ENCODE measurements at places on chromosomes 4 and X. TPM values are rescaled to one million over a fixed set of nuclear protein-coding genes. Genes with fewer than 3 reads are reported as not detected.

RBM47 gene
- total RNA-seq: 124 TPM

IL13RA1 gene
- total RNA-seq: 37.7 TPM

HPF1 gene
- 5.7 TPM for total RNA-seq

CT45A3 gene
- total RNA-seq: not detected

MAGEC2 gene
- not detected for total RNA-seq

ACE2 gene
- total RNA-seq: 1.2 TPM

ERAS gene
- total RNA-seq: not detected

SPP1 gene
- 9.0 TPM for total RNA-seq

GPR173 gene
- total RNA-seq: not detected

BMP3 gene
- 2.3 TPM for total RNA-seq

GAGE2A gene
- not detected for total RNA-seq

ZNF157 gene
- not detected for total RNA-seq

TMEM271 gene
- not detected for total RNA-seq

MAGEB5 gene
- not detected for total RNA-seq

COL4A5 gene
- total RNA-seq: 160 TPM

SMS gene
- total RNA-seq: 75.8 TPM

GRCh38 chrX:28177202-28177601 lies 196.0 kb upstream of the DCAF8L1 start:
- H3K27me3 ChIP-seq: no peaks in the 10 kb centered on the region
- H3K4me3 ChIP-seq: no peak overlapping the region
- no peaks in the 10 kb centered on the region for H3K4me1 ChIP-seq
- H3K27ac ChIP-seq: no peak overlapping the region
- no peak for DNase-seq

- DNase-seq: peak; percentile 64
- H3K4me1 ChIP-seq: peaks cover 22% of the 10 kb centered on the region
- H3K27ac ChIP-seq: no peak overlapping the region
- H3K27me3 ChIP-seq: no peaks in the 10 kb centered on the region
- no peaks in the 10 kb centered on the region for H3K36me3 ChIP-seq
- no peak overlapping the region for H3K4me3 ChIP-seq
These were observed 302.9 kb downstream of the ARHGAP10 start for GRCh38 chr4:148034813-148035212.

GRCh38 chr4:153518001-153518400 lies 51.8 kb downstream of the TMEM131L start:
- peak overlapping the region; percentile 67 for H3K27ac ChIP-seq
- peak; percentile 62 for DNase-seq

- DNase-seq: peak; percentile 71
- H3K27me3 ChIP-seq: no peaks in the 10 kb centered on the region
- H3K36me3 ChIP-seq: no peaks in the 10 kb centered on the region
- no peaks in the 10 kb centered on the region for H3K4me1 ChIP-seq
- no peak overlapping the region for H3K4me3 ChIP-seq
- no peak overlapping the region for H3K27ac ChIP-seq
These were observed 113.4 kb upstream of the FAM241A start for GRCh38 chr4:112031712-112032328.

DNA sequence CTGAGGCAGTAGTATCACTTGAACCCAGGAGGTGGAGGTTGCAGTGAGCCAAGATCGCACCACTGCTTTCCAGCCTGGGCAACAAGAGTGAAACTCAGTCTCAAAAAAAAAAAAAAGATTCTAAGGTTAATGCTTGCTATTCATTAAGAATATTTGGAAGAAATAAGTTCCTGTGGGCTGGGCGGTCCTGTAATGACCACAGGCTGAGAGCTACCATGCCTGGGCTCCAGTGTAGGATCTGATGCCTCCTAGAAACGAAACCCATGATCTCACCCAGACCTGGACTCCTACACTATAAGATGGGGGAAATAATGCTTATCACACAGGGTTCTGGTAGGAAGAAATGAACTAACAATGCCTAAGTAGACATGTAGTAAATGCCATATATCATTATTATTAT lies 17.8 kb downstream of the TMEM192 start:
- no peaks in the 10 kb centered on the region for H3K27me3 ChIP-seq
- H3K27ac ChIP-seq: no peak overlapping the region
- H3K4me3 ChIP-seq: no peak overlapping the region
- H3K36me3 ChIP-seq: peaks cover 77% of the 10 kb centered on the region

- H3K4me3 ChIP-seq: no peak overlapping the region
- peaks cover 9% of the 10 kb centered on the region for H3K4me1 ChIP-seq
- no peak overlapping the region for H3K27ac ChIP-seq
- no peaks in the 10 kb centered on the region for H3K27me3 ChIP-seq
- H3K36me3 ChIP-seq: no peaks in the 10 kb centered on the region
These were observed 116.9 kb downstream of the VEGFC start for GRCh38 chr4:176675810-176676209.

- H3K27ac ChIP-seq: no peak overlapping the region
- no peak overlapping the region for H3K4me3 ChIP-seq
- no peaks in the 10 kb centered on the region for H3K36me3 ChIP-seq
- no peaks in the 10 kb centered on the region for H3K4me1 ChIP-seq
- H3K27me3 ChIP-seq: no peaks in the 10 kb centered on the region
These were observed 148.2 kb downstream of the COMMD8 start for GRCh38 chr4:47315346-47315745.

- no peak overlapping the region for H3K4me3 ChIP-seq
- no peak overlapping the region for H3K27ac ChIP-seq
- peaks cover 7% of the 10 kb centered on the region for H3K4me1 ChIP-seq
- DNase-seq: no peak
- no peaks in the 10 kb centered on the region for H3K27me3 ChIP-seq
These were observed 13.4 kb downstream of the EVC start for GRCh38 chr4:5724377-5724776.

GRCh38 chrX:19986531-19986930 lies 4.3 kb downstream of the BCLAF3 start:
- H3K36me3 ChIP-seq: no peaks in the 10 kb centered on the region
- H3K27me3 ChIP-seq: no peaks in the 10 kb centered on the region
- no peak overlapping the region for H3K27ac ChIP-seq
- DNase-seq: no peak

- no peak for DNase-seq
- H3K4me3 ChIP-seq: no peak overlapping the region
- H3K27me3 ChIP-seq: no peaks in the 10 kb centered on the region
- H3K36me3 ChIP-seq: no peaks in the 10 kb centered on the region
- H3K4me1 ChIP-seq: no peaks in the 10 kb centered on the region
These were observed 12.1 kb upstream of the PRKG2 start for GRCh38 chr4:81227138-81227537.

GRCh38 chr4:2923141-2923551 lies 40.1 kb downstream of the NOP14 start:
- no peak overlapping the region for H3K27ac ChIP-seq
- no peaks in the 10 kb centered on the region for H3K27me3 ChIP-seq
- no peak overlapping the region for H3K4me3 ChIP-seq
- peaks cover 35% of the 10 kb centered on the region for H3K4me1 ChIP-seq
- DNase-seq: no peak

- peaks cover 30% of the 10 kb centered on the region for H3K4me1 ChIP-seq
- no peak overlapping the region for H3K4me3 ChIP-seq
- no peaks in the 10 kb centered on the region for H3K27me3 ChIP-seq
These were observed 20.5 kb downstream of the MGST2 start for GRCh38 chr4:139686130-139686529.

GRCh38 chr4:55752810-55753209 lies 66.8 kb upstream of the EXOC1L start:
- no peak overlapping the region for H3K4me3 ChIP-seq
- H3K4me1 ChIP-seq: no peaks in the 10 kb centered on the region
- DNase-seq: no peak
- peaks cover 3% of the 10 kb centered on the region for H3K27me3 ChIP-seq
- no peak overlapping the region for H3K27ac ChIP-seq

DNA sequence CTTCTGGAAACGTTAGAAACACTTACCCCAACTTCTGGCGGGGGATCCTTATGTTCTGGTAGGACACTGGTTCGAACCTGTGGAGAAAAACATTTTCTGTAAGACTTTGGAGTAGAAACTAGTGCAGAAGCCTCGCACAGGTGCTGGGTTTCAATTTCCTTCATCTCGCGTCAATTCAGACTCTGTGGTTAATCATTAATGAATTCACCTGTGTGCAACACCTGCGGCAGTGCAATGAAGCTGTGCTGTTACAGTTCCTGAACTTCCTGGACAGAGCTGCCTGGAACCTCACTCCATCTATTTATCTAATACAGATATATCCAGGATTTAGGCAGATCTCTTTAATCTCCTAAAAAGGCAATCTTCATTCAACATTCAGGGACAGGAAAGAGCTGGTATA lies 531.4 kb downstream of the INPP4B start:
- H3K4me1 ChIP-seq: peaks cover 12% of the 10 kb centered on the region
- no peaks in the 10 kb centered on the region for H3K36me3 ChIP-seq
- H3K27ac ChIP-seq: peak overlapping the region; percentile 54
- H3K27me3 ChIP-seq: no peaks in the 10 kb centered on the region

GRCh38 chr4:106231931-106232330 lies 84.1 kb downstream of the TBCK start:
- H3K4me1 ChIP-seq: no peaks in the 10 kb centered on the region
- H3K27me3 ChIP-seq: no peaks in the 10 kb centered on the region
- H3K27ac ChIP-seq: no peak overlapping the region
- DNase-seq: no peak
- H3K4me3 ChIP-seq: no peak overlapping the region

DNA sequence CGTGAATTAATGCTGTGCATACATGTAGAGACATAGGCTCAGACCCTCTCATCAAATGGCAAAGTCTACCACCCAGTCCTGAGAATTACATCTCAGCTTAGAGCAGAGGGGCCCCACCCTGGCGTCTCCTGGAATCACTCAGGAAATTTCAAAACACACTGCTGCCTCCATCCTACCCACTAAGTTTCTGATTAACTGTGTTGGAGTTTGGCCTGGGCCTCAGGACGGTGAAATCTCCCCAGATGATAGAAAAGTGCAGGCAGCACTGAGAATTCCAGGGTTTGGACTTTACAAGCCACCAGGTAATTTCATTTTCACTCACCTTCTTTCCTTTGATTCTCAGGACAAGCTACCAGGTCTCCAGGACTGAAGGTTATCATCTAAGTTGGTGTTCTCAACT lies 3.3 kb upstream of the FAM9C start:
- no peaks in the 10 kb centered on the region for H3K27me3 ChIP-seq
- no peaks in the 10 kb centered on the region for H3K36me3 ChIP-seq
- no peaks in the 10 kb centered on the region for H3K4me1 ChIP-seq
- no peak for DNase-seq
- H3K4me3 ChIP-seq: no peak overlapping the region

GRCh38 chr4:168689791-168690190 lies 192.9 kb downstream of the PALLD start:
- no peak overlapping the region for H3K4me3 ChIP-seq
- H3K36me3 ChIP-seq: no peaks in the 10 kb centered on the region
- DNase-seq: no peak
- H3K27me3 ChIP-seq: no peaks in the 10 kb centered on the region
- H3K4me1 ChIP-seq: no peaks in the 10 kb centered on the region

DNA sequence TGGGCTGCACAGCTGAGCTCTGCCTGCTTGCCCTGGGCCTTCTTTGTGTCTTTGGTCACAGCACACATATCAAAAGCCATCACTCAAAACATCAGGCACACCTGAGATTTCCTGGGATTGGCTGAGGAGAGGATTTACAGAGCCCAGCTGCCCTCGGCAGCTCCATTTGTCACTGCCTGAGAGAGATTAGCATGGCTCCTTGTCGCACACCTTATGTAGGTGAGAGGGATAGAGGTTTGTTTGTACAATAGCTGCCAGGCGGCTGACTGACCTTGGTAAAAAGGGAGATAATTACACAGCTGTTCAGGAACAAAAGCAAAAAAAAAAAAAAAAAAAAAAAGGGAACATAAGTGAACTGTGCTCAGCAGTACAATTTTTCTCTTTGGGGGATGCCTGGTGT lies 63.2 kb downstream of the MGST2 start:
- DNase-seq: peak; percentile 88
- peaks cover 27% of the 10 kb centered on the region for H3K36me3 ChIP-seq
- no peak overlapping the region for H3K4me3 ChIP-seq
- peak overlapping the region; percentile 57 for H3K27ac ChIP-seq
- H3K4me1 ChIP-seq: peaks cover 12% of the 10 kb centered on the region

DNA sequence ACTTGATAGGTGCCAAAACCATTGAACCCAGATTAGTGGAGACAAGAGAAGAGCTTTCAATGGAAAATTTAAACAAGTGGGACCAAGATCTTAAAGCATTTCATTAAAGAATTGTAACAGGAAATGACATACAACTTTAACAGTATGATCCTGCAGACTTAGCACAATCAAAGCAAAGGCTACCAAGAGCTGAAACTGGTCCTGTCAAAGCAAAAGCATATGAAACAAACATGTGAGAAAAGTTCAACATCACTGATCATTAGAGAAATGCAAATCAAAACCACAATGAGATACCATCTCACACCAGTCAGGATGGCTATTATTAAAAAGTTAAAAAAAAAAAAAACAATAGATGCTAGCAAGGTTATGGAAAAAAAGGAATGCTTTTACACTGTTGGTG lies 425.6 kb downstream of the IL1RAPL1 start:
- H3K36me3 ChIP-seq: no peaks in the 10 kb centered on the region
- DNase-seq: no peak

- no peak for DNase-seq
- H3K27me3 ChIP-seq: no peaks in the 10 kb centered on the region
- H3K4me3 ChIP-seq: no peak overlapping the region
- no peaks in the 10 kb centered on the region for H3K4me1 ChIP-seq
- no peak overlapping the region for H3K27ac ChIP-seq
- H3K36me3 ChIP-seq: no peaks in the 10 kb centered on the region
These were observed 89.1 kb downstream of the LARP7 start for GRCh38 chr4:112726041-112726440.

GRCh38 chr4:145808021-145808650 lies 128.2 kb downstream of the C4orf51 start:
- peaks cover 3% of the 10 kb centered on the region for H3K36me3 ChIP-seq
- peaks cover 5% of the 10 kb centered on the region for H3K4me1 ChIP-seq
- peak; percentile 58 for DNase-seq
- no peaks in the 10 kb centered on the region for H3K27me3 ChIP-seq

GRCh38 chr4:3294401-3295241 lies 1.8 kb downstream of the RGS12 start:
- no peaks in the 10 kb centered on the region for H3K27me3 ChIP-seq
- H3K4me1 ChIP-seq: peaks cover 39% of the 10 kb centered on the region
- H3K36me3 ChIP-seq: no peaks in the 10 kb centered on the region
- DNase-seq: no peak
- no peak overlapping the region for H3K27ac ChIP-seq
- H3K4me3 ChIP-seq: peak overlapping the region; percentile 56

GRCh38 chr4:11636031-11636430 lies 207.3 kb upstream of the HS3ST1 start:
- H3K4me1 ChIP-seq: no peaks in the 10 kb centered on the region
- no peaks in the 10 kb centered on the region for H3K27me3 ChIP-seq
- H3K36me3 ChIP-seq: no peaks in the 10 kb centered on the region
- no peak for DNase-seq
- H3K4me3 ChIP-seq: no peak overlapping the region

- no peak overlapping the region for H3K4me3 ChIP-seq
- no peak overlapping the region for H3K27ac ChIP-seq
- DNase-seq: peak; percentile 56
- H3K4me1 ChIP-seq: peaks cover 31% of the 10 kb centered on the region
- peaks cover 27% of the 10 kb centered on the region for H3K27me3 ChIP-seq
- H3K36me3 ChIP-seq: no peaks in the 10 kb centered on the region
These were observed 29.2 kb downstream of the HTT-AS start for GRCh38 chr4:3044870-3045819.

DNA sequence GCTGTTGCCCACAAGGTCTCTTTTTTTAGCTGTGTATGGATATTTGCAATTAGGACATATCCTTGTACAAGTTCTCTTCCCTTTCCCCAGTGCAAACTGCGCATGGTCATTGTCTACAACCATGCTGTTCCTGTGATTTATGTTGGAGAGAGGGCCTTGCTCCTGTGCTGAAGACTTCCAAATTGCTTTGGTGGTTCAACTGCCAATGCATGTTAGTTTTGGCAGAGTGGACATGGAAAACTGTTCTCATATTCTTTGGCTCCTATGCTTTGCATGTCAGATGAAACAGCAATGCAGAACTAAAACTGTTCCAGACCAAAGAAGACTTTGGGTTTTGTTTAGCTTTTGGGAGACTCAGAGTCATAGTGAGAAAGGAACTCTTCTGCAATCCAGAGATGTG lies 148.8 kb upstream of the EDNRA start:
- H3K36me3 ChIP-seq: no peaks in the 10 kb centered on the region
- H3K4me3 ChIP-seq: no peak overlapping the region
- peak; percentile 57 for DNase-seq
